ENCODE measurements at places on chromosomes 2 and 18.

DNA sequence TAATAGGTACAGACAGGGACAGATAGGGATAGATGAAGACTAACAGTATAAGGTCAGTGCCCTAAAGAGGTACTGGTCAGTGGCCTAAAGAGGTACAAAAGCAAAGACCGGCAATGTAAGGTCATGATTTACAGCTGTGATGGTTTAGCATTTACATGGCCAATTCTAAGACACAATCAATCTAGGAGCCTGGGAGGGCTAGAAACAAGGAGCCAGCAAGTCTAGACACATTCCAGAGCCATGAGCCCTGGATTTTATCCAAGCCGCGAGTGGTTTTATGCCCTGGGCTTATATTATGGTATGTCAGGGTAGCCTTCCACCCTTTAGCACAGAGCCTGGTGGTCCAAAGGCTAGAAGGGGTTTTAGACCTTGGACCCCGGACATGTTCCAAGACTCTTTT is 124.2 kb downstream of the CBLN2 start:
- DNase-seq, result no peak

- peak; percentile 51 for DNase-seq
Observed at GRCh38 chr2:28649481-28650265, 102.0 kb upstream of the PPP1CB start.

- DNase-seq, result no peak
Observed at GRCh38 chr18:57095884-57096283, 51.0 kb upstream of the BOD1L2 start.

DNA sequence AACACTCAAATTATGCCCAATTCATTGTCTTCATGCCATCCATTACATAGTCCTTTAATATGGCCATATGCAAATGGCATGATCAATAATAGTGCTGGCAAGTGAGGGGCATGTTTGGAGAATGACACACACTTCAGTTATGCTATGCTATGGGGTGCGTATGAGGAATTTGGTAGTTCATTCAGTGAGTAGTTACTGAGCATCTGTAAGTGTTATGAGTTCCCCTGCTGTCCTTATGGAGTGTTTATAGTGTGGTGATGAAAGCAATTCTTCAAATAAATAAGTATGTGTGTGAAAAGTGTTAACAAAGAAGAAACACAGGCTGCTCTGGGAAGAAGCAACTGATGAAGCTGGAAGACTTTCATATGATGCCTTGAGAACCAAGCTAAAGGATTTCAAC is 383.7 kb upstream of the SLC14A2 start:
- no peak for DNase-seq

DNA sequence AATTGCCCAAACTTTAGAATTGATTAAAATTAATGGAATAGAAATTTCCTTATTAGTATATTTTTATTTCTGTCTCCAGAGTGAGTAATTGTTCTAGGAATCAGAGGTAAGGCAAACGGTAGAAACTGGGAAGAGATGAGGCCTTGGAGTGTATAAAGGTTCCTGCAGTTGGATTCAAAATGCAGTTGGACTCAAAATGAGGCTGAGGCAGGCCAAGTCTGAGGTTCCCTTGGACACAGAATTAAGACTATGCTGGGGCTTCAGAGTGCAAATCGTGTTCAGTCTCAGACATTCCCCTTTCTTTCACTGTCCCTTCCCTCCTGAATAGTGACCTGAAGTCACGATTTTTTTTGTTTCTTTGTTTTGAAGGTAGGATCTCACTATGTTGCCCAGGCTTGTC is 746.9 kb upstream of the NRXN1 start:
- no peak for DNase-seq

DNA sequence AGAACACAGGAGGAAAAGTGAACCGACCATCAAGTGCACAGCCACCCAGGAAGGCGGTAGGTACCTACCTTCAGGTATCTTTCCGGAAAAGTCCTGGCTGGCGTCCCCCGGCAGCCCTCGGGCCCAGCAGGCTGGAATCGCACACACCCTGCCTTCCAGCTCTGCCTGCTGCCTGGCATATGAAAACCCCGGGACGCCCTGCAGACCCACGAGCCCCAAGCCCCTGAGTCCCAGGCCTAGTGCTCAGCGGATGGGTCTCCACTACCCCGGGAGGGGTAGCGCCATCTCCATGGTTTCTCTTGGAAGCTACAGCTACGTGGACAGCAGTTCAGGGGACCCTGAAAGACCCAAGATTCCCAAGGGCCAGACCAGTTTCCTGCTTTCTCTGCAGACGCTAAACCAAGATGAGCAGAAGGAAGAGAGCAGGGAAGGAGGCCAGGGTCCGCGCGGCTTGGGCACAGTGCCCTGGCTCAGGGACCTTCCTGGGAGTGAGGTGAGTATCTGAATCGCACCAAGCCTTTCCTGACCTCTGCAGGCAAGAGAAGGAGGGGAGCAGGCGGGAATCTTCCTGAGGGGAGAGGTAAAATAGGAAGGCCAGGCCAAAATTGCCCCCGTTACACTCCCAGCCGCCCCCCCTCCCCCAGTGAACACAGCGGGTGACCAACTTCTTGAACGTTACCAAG is 80.4 kb downstream of the ARHGEF4 start:
- DNase-seq, result no peak

DNA sequence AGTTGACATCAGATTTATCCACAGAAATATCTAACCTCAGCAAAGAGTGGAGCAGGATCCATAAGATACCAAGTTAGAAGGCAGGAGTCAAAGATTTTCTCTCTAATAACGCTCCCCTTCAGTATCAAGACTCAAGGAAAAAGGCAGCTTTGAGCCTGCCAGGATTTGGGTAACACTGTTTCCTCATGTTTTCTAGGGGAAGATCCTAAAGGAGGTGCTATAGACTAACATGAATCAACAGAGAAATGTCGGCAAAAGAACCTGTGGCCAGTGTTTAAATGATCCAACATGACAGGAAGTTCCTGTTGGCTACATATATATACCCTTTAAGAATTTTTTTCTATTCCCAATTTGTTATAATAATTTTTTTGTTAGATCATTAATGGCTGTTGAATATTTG is 402.3 kb downstream of the TGIF1 start:
- DNase-seq, result no peak

DNA sequence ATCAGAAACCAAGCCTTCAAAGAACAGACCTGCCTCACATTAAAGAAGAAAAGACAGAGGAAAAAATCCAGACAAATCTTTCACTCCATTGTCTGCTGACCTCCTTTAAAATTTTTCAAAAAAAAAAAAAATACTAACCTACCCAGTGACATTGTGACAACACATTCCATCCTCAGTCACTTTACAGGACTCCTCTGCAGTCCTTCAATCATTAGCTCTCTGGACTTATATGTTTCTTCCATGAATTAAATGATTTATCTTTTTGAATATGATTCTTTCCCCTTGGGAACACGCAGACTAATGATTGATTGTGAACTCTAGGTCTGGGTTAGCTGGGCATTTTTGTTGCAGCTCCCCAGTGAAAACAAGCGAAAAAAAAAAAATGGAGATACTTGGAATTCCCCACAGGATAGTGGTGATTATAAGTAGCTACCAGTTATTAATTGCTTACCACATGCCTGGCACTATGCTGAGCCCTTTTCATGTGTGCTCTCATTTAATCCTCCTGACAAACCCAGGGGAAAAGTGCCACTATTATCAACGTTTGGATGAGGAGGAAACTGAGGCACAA is 261.3 kb upstream of the NCKAP5 start:
- no peak for DNase-seq

DNA sequence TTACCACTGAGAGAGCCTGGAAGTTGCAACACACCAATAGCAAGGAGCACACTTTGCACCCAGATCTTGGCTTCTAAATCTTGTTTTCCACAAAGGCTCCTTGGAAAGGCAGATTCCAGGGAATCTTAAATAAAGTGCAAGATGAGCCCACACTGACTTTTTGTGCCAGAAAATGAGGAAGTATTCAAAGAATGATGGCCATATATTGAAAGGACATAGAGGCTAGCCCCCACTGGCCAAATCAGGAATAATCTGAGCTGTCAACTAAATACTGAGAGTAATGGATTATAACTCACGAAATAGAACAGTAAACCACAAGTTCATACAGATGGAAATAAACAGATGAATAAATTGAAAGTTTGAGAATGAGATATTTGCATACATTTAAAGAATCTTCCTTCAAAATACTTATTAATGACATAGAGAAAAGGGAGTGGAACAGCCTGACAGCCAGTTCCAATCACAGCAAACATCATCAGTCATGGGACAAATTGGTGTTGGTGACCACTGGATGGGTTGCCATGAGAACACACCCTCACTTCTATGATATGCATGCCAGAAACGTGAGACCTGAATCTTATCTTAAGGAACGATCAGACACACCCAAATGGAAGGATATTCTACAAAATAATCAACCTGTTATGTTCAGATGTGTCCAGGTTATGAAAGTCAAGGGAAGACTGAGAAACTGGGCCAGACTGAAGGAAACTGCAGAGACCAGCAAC is 12.2 kb upstream of the ACKR3 start:
- no peak for DNase-seq

GRCh38 chr2:147182260-147182659 is 662.6 kb upstream of the ACVR2A start:
- DNase-seq, result no peak

DNA sequence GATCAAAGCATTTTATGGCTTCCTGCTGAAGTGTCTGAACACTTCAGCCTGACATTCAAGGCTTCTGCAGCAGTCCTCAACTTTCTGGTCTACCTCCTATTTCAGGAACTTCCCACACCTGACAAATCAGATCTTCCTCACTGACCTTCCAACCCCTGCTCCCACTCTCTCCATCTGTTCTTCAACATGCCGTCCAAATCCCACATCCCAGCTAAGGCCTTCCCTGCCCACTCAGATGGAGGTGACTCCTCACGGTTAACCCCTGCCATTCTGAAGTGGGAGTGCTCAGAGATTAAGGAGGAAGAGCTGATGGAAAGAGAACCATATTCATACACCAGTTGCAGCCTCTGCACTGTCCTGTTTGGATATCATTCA is 104.8 kb downstream of the POLR1A start:
- no peak for DNase-seq

GRCh38 chr2:219720956-219721355 is 93.5 kb downstream of the SLC4A3 start:
- no peak for DNase-seq

- no peak for DNase-seq
Observed at GRCh38 chr18:44066541-44066940, 614.1 kb upstream of the SETBP1 start.

GRCh38 chr2:105127289-105127915 is 89.5 kb downstream of the MRPS9 start:
- no peak for DNase-seq

- peak; percentile 22 for DNase-seq
Observed at GRCh38 chr2:23380562-23381065, 4.4 kb upstream of the KLHL29 start.

- peak; percentile 98 for DNase-seq
Observed at GRCh38 chr2:97868986-97869721, 126.6 kb downstream of the TMEM131 start.

- DNase-seq, result no peak
Observed at GRCh38 chr2:232488721-232489300, 1.2 kb upstream of the ECEL1 start.

GRCh38 chr2:194723446-194723845 is 933.6 kb upstream of the SLC39A10 start:
- no peak for DNase-seq

- no peak for DNase-seq
Observed at GRCh38 chr2:185108588-185108987, 510.3 kb downstream of the ZNF804A start.

DNA sequence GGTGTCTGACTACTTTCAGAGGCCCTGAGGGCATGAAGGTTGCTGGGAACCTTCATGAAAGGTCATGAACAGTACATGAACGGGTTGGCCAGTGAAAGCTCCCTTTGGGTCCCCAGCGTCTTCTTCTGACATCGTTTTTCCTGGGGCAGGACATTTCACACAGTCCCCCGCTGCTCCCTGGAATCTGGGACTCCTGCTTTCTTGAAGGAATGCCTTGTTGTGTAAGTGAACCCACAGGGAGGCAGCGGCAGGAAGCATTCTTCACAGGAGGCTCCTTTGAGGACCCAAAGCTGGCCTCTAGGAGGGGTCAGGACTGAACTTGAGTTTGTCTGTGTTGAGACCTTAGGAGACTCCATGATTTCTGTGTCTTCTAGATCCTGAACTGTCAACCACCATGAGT is 144.3 kb downstream of the KCNE4 start:
- no peak for DNase-seq

DNA sequence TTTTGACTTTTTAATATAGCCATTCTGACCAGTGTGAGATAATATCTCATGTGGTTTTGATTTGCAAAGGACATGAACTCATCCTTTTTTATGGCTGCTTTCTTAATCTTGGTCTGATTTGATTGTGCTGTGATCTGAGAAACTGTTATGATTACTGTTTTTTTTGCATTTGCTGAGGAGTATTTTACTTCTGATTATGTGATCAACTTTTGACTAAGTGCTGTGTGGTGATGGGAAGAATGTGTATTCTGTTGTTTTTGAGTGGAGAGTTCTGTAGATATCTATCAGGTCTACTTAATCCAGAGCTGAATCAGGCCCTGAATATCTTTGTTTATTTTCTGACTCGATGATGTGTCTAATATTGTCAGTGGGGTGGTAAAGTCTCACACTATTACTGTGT is 16.8 kb downstream of the SP140L start:
- DNase-seq, result no peak

- DNase-seq, result no peak
Observed at GRCh38 chr18:42306594-42306980, 351.6 kb downstream of the PIK3C3 start.

- DNase-seq, result no peak
Observed at GRCh38 chr2:156663757-156664409, 227.7 kb downstream of the GPD2 start.

- DNase-seq, result no peak
Observed at GRCh38 chr18:37654731-37655369, 89.3 kb upstream of the CELF4 start.

- DNase-seq, result peak; percentile 18
Observed at GRCh38 chr2:219228041-219228910, 1.2 kb downstream of the ATG9A start.

DNA sequence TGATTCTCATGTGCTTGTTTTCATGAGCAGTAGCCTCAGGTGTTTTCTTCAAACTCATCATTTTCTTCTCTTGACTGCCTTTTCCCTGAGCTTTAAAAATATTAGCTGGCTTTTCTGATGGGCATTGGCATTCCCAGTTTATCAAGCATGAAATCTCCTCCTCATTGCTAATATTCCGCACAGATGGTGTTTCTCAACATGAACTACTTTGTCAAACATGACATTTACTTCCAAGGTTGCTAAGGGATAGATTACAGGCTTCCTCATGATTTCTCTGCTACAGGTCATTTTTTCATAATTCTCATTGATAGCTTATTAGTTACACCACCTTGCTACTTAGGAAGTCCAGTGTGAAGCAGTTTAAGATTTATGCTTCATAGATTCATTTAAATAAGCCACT is 1116.9 kb upstream of the CNTNAP5 start:
- no peak for DNase-seq

DNA sequence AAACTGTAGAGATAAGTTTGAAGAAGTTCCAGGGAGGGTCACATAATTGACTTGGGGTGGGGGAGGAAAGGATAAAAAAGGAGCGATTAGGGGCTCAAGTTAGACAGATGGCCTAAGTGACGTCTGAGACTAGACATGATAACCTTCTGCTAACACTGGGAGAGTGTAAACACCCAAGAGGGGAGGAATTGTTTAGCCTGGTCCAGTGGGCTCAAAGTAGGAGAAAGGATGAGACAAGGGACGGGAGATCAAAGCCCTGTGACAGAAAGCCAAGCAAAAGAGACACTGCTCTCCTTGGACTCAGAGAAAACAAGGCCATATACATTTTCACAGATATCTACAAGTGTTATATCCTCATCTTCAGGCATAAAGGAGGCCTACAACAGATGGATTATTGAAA is 45.5 kb upstream of the IHH start:
- DNase-seq, result no peak

Measured in mesenchymal stem cell (in vitro differentiated cells and primary cell).